ENCODE measurements at places on chromosomes 11 and 22.

GRCh38 chr11:112352907-112353306 lies 92.2 kb upstream of the PLET1 start:
- no peak for DNase-seq

GRCh38 chr11:17770048-17770652 lies 35.6 kb downstream of the KCNC1 start:
- DNase-seq, result no peak

- no peak for DNase-seq
These were observed 11.1 kb downstream of the MS4A8 start for GRCh38 chr11:60710482-60710881.

GRCh38 chr22:41899992-41900651 lies 14.8 kb downstream of the SHISA8 start:
- DNase-seq, result no peak

GRCh38 chr11:55624531-55624930 lies 10.4 kb upstream of the OR4P4 start:
- DNase-seq, result no peak

DNA sequence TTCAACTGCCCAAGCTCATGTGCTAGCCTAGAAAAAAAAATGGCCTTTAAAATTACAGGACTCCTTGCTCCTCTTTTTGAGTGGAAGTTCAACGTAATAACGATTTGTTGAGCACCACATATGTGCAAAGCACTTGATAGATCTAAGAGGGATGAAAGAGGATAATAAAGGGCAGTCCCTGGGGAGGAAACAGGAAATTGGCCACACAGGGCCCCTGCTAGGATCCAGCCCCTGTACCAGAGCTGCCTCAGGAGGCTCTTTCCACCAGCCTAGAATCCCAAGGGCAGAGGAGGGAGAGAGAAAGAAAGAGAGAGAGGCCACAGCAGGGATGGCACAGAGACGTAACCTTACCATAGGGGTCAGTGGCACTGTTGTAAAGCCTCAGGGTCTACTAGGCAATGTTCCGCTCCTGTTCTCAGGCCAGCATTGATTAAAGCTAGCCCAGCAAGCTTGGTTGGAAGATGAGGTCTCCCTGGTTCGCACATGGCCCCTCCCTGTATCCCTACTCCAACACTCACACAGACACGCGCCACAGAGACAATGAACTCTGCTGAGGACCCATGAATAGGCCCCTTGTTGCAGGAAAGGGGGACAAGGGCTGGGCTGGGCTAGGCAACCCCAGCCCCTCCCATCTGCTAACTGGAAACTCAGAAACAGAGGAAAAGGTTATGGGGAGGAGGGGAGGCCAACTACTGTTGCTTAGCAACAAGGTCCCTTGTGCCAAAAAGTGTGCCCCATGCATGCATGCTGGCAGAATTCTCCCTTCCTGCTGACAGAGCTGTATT lies at the start of gene TMPRSS5:
TMPRSS5 (minus strand) TSS at position 438 of the 785 bp plus-strand sequence; CDS start at position 354, 84 bp downstream.
- no peak for DNase-seq

GRCh38 chr11:111978028-111978771 lies 41.1 kb downstream of the DIXDC1 start:
- DNase-seq, result peak; percentile 62

- no peak for DNase-seq
These were observed 96.5 kb downstream of the RRM1 start for GRCh38 chr11:4191031-4191571.

DNA sequence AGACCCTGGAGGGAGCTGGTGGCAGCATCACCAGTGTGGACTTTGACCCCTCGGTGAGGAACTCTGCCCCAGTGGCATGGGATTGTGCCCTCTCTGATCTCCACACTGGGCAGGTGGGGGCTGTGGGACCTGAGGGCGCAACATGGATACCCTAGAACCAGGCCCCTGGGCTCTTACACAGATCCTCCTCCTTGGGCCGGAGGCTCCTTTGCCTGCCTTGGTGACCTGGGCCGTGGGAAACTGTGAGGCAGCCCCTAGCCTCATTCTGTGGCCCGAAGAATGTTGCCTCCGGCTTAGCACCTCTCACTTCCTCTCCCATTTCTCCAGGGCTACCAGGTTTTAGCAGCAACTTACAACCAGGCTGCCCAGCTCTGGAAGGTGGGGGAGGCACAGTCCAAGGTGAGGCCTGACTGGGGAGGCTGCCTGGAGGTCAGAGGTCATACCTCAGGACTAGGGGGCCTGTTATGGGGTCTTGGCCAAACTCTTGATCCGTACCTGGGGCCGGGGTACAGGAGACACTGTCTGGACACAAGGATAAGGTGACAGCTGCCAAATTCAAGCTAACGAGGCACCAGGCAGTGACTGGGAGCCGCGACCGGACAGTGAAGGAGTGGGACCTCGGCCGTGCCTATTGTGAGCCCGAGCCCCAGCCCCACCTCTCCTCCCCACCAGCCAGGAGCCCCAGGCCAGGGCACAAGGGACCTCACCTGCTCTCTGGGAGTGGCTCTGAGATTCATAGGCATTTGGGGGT lies 12.2 kb downstream of the ATG16L2 start:
- no peak for DNase-seq

- no peak for DNase-seq
These were observed 149.1 kb downstream of the SHANK2 start for GRCh38 chr11:71103266-71103665.

DNA sequence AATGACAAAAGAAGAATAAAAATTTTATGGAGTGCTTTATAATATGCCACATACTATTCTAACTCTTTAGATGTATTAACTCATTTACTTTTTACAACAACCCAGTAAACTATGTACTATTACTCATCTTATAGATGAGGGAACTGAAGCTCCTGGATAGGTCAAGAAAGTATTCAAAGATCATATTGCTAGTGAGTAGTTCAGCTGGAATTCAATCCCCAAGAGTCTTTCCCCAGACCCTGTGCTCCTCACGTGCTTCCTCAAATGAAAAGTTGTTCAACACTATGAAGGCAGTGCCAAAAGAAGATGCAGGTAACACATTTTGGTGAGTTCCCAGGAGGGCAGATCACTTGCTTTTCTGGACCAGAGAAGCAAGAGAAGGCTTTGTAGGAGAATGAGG lies 46.8 kb downstream of the BTG4 start:
- peak; percentile 27 for DNase-seq

- DNase-seq, result no peak
These were observed 326.7 kb upstream of the NCAM1 start for GRCh38 chr11:112634551-112634950.

DNA sequence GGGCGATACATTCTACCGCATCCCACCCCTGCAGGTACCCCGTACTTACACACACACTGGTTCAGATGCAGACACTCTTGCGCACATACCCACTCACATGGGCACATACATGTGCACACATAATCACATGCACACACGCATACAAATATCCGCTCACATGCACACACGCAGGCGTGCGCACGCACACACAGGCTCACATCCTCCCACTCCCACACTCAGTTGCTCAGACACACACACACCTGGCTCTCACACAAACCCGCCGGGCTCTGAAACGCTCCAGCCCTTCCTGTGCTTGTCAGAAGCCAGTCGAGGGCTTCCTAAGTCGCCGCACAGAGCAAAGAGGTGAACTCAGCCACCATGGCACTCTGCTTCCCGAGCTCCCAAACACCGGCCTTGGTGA lies 164.5 kb downstream of the CRYBB2 start:
- DNase-seq, result no peak

GRCh38 chr11:103378931-103379330 lies 269.7 kb downstream of the DYNC2H1 start:
- no peak for DNase-seq

Measured in H54 (cell line).